LNCaP clone FGC (cell line): ENCODE measurements at places on chromosomes 6 and 20.

- DNase-seq, result no peak
Observed at GRCh38 chr6:56628105-56628504, 14.6 kb downstream of the DST start.

DNA sequence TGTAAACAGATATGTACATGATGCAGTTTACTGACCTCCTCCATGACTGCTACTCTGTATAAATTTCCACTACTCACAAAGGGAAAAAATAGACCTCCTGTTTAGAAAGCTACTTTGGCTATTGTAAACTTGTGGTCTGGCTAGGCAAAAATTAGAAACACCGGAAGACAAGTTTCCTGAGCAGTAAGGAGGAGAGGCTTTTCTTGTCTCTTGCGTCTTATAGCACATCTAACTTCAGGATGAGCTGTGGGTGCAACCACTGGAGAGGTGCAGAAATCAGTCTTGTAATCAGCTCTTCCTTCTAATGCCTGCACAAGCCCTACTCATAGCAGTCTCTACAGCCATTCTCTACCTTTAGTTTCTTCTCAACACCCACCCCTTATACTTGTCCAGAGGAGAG, 296.5 kb upstream of the SLC35B3 start:
- DNase-seq, result no peak

DNA sequence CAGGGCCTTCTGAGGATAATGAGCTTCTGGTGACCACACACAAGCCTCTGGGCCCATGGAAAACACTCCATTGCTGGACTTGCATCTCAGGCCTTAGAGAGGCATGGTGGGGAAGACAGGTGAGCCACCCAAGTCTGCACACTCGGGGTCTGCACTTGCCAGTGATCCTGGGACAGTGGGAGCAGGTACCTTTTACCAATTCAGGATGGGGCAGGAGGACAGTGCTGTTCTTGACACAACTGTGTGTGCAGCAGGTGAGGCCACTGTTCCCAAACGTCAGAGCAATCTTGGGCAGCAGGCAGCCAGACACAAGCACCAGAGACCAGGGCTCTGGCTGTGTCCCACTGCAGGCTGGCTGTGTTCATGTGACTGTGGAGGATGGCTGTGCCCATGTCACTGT, 221.3 kb downstream of the ERMARD start:
- no peak for DNase-seq

- DNase-seq, result no peak
Observed at GRCh38 chr6:127497410-127497809, 21.7 kb downstream of the MTCL3 start.

GRCh38 chr6:14674867-14675648, 557.5 kb downstream of the CD83 start:
- DNase-seq, result no peak

GRCh38 chr6:12384357-12384912, 94.3 kb downstream of the EDN1 start:
- no peak for DNase-seq

DNA sequence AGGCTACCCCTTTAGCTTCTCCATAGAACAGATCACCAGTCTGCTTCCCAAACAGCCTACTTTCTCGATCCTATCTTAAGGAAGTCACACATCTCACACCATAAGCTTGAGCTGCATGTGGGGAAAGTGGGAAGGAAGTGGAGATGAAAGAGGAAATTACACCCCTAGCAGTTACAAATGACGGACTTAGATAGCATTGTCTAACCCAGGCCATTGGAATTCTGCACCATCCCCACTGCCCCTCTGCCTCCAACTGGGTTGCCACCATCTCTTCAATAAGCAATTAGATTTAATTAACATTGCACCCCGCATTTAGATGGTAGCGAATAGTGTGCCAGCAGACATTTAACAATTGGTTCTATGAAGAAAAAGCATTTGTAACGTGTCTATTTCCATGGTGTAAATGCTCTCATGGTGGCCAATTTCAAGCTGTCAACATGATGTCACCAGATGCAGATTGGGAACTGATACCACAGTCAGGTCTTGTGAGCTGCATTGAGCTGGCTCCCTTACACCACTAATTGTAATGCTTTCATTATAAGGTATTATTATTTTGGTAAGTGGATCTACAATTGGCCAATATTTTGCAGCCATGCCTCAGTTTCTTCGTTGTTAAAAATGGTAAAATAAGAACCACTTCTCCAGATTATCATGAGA, 124.7 kb downstream of the CD24 start:
- no peak for DNase-seq

GRCh38 chr20:16462711-16463110, 110.5 kb downstream of the KIF16B start:
- DNase-seq, result peak; percentile 10

GRCh38 chr6:42889815-42890214, 10.4 kb downstream of the RPL7L1 start:
- DNase-seq, result no peak

GRCh38 chr20:17636523-17637412, 45.3 kb downstream of the RRBP1 start:
- DNase-seq, result no peak

- DNase-seq, result no peak
Observed at GRCh38 chr20:6863798-6864201, 96.3 kb downstream of the BMP2 start.

- DNase-seq, result no peak
Observed at GRCh38 chr20:46894579-46894958, at the start of gene EYA2. TSS of gene EYA2 (plus strand) at chr20:46894843. CDS start at chr20:46990011, 95,168 bp downstream.

- no peak for DNase-seq
Observed at GRCh38 chr6:159217595-159218275, 48.5 kb downstream of the FNDC1 start.

- DNase-seq, result no peak
Observed at GRCh38 chr6:170094686-170095272, 196.1 kb downstream of the DLL1 start.

DNA sequence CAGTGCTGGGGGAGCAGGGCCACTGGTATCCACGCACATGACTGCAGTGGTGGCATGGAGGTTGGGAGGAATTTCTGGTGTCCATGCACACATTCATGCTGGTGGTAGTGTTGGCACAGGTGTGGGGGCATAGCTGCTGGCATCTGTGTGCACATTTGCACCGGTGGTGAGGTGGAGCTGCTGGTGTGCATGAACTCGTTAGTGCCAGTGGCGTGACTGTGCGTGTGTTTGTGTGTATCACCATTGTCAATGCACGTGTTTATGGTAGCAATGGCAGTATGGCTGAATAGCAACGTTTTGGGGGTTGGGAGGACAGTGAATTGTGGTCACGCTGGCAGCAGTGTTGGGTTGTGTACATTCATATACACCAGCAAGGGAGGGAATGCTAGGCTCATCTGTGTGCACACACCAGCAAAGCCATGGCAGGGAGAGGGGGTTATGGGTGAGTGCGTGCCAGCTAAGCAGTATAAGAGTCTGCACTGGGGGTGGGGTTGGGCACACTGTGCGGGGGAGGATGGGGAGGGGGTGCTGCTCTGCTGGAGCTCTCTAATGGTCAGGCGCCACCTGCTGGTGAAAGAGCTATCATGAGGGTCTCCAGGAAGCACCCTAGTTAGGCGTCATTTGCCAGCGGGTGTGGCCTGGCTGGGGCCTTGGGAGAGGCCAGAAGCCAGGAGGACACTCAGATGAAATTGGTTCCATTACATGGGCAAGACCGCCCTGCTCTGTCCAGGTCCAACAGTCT, 626.1 kb upstream of the ID4 start:
- no peak for DNase-seq

DNA sequence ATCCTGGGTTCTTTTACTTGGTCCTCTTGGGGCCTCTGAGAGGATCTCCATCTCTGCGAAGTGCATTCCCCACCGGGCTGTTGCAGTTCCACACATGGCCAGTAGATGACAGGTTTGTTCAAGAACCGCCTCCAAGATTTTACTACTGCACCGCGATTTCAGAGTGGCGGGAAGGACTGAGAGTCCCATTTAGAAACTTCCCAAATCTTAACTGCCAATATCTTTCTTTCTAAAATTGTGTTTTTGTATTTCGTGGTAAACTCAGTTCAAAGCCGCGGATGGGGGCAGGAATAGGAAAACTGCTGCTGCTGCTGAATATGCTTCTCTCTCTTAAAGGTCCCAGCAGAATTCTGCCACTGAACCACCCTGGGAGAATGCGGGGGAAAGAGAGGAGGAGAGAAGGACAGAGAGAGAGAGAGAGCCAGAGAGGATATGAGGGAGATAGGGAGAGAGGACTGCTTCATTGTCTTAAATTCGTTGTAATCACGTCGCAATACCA, 8.6 kb upstream of the BTNL2 start:
- peak; percentile 34 for DNase-seq

DNA sequence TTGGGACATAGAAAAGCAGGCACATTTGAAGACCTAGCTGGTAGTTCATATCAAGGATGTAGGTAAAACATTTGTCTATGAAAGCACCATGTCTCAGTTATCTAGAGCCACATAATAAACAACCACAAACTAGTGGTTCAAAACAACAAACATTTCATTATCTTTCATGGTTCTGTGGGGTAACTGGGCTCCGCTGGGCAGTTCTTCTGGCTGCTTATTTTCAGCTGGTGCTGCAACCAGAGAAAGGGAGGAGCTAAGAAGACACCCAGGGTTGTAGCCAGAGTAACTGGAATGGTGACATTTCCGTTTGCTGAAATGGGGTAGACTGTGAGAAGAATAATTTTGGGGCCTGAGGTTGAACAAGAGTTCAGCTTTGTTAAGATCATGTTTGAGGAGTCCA, 145.7 kb upstream of the SULF2 start:
- no peak for DNase-seq

DNA sequence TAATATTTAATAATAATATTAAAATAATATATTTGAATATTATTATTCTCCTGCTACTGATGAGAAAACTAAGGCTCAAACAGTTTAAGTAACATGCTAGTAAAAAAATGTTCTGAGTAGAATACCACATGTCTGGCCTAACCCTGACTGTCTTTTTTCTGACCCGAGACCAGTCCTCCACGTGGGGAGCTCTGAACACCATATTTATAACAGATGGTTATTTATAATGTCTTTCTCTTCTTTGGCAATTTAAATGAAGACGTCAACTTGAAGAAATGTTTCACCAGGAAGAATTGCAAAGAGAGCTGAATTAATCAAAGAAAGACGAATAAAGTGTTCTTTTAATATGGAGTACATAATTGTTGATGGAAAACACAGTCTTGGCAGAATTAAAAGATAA, 82.0 kb downstream of the SLC22A3 start:
- no peak for DNase-seq

DNA sequence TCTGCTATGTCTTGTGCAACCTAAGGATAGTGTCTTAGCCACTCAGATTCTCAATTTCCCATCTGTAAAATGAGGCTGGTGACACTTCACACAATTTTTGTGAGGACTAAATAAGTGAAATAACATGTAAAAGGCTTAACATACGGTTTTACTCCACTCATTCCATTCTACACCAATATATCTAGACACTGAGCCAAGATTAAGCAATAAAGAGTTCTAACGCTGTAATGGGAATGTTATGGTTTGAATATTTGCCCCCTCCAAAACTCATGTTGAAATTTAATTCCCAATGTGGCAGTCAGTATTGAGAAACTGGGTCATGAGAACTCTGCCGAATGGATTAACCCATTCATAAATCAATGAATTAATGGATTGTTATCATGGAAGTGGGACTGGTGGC, 301.0 kb downstream of the HACE1 start:
- DNase-seq, result no peak

- DNase-seq, result no peak
Observed at GRCh38 chr6:110769923-110770322, 45.3 kb downstream of the CDK19 start.

- DNase-seq, result no peak
Observed at GRCh38 chr20:51600016-51600420, 57.5 kb upstream of the NFATC2 start.

DNA sequence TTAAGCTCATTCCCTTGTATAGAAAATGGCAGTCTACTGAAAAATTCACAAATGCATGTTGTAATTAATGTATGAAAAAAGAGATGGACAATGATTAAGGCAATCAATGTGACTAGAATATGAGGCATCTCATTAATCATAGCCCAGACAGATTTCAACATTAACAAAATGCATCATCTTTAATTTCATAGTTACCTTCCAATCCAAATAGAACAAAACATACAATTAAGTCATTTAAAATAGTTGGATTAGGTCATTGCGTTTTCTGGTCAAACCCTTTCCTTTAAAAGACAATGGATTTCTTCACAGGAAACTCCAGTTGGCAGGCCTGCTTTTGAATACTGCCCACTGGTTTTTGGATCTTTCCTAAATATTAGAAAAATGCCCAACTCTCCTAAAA, 203.9 kb downstream of the HAO1 start:
- DNase-seq, result no peak

GRCh38 chr20:21781446-21782075, 76.1 kb downstream of the PAX1 start:
- DNase-seq, result no peak

DNA sequence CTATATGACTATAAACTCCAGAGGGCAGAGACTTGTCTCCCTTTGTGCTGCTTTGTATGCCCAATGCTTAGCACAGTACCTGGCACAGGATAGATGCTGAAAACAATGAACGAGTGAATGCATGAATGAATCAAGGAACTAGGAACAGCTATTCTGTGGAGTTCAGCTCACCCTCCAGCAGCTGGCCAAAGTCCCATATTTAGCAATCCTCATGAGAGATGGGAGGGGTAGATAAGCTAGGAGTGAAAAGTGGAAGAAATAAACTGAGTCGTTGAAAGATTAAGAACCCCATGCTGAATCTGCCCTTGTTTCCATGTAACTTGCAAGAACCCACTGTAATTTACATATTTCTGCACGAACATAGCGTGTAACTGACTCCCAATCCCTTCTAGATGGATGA, 106.5 kb downstream of the MAFB start:
- DNase-seq, result no peak

- DNase-seq, result peak; percentile 10
Observed at GRCh38 chr20:7859356-7859802, 80.9 kb downstream of the HAO1 start.

DNA sequence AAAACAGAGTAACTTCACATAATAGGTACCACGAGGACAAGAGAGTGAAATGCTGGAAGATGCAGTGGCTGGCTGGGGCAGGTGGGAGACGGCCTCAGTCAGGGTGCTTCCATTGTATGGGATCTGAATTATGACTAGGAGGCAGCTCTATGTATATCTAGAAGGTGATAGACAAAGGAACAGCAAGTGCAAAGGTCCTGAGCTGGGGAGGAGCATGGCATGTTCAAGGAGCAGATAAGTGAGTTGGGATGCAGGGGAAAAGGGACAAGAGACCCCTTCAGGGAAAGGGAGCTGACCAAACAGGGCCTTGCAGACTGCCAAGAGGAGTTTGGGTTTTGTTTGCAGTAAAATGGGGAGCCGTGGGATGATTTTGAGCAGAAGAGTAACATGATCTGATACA, 8.3 kb upstream of the SLC9A8 start:
- DNase-seq, result no peak

DNA sequence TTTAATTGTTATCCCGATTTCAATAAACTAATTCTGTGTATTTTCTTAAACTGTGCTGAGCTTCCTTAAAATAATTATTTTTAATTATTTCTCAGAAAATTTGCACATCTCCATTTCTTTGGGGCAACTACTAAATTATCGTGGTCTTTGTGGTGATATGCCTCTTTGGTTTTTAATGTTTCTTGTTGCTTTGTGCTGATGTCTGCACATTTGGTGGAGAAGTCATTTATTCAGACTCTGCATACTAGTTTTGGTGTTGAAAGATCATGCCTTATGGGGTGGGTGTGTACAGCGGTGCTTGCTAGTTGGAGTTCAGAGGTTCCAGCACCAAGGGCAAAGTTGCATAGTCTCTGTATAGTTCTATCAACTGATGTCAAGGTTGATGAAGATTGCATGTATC, 253.2 kb downstream of the MEI4 start:
- no peak for DNase-seq

- DNase-seq, result no peak
Observed at GRCh38 chr6:150535818-150536220, 63.9 kb upstream of the PLEKHG1 start.

GRCh38 chr6:47197682-47198640, 111.7 kb downstream of the TNFRSF21 start:
- DNase-seq, result no peak
